ENCODE measurements at places on chromosomes 6 and 20. TPM values are rescaled to one million over a fixed set of nuclear protein-coding genes. Genes with fewer than 3 reads are reported as not detected.

HDGFL1 gene
- not detected for total RNA-seq

KIF25 gene
- total RNA-seq = not detected

RAET1E gene
- total RNA-seq = 0.55 TPM

GRCh38 chr6:20402092-20402341 is 338 bp downstream of the E2F3 start:
- no peak for DNase-seq

DNA sequence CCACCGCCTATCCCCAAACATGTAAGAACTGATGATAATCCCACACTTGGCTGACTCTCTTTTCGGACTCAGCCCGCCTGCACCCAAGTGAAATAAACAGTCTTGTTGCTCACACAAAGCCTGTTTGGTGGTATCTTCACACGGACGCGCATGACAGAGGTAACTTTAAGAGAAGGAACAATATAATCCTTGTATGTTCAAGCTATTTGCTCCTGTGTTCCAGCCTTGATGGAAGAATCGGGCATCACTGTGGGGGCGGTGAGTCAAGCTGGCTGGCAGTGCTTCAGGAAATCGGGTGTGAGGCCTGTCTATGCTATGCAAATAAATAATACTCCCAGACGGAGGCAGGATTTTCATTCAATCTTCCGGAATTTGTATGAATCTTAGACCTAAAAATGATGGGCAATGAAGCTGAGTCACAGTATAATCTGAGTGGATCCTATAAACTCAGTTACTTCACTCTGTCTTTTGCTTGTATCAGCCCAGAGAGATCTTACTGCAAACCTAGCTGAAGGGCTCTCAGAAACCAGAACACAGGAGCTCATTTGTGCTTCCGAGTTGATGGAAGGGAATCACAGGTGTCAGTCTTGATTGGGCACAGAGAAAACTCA is 45.2 kb upstream of the NT5E start:
- no peak for DNase-seq

DNA sequence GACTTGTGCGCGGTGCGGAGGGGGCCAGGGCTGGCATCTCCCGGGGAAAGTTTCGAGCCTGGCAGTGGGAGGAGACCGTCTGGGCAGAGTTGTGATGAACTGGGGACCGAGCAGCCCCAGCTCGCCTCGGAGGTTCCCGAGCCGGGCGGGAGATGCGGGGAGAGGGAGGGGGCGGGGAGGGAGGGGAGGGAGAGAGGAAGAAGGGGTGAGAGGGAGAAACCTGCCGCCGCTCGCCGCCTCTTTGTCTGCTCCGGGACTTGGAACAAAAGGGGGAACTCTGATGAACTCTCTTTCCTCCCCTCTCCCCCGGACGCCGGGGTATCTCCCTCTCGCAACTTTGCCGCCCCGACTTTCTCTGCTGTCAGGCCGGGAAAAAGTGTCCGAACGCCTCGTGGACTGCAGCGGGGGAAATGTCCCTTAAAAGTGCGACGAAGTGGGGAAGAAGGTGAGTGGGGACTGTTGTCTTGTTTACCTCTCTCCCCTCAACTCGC is 72.7 kb downstream of the SOX4 start:
- no peak for DNase-seq

GRCh38 chr6:53811082-53811481 is 16.3 kb downstream of the LRRC1 start:
- no peak for DNase-seq

DNA sequence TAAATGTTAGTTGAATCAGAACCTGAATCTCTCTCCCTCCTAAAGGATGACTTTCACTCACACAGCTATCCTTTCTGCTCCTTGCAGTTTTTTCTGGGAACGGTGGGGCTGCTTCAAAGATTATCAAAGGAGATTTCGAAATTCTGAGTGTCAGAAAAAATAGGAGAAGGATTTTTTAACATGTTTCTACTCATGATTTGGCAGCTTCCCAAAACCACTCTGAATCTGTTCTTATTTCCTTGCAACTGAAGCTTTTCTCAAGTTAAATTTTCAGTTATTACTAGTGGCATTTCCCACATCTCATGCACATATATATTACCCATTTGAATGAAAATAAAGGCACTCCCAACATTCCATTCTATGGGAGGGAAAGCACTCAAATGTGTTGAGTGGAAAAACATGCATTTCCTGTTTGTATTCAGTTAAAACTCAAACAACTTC is 123.6 kb downstream of the LCA5 start:
- no peak for DNase-seq

Measured in T-helper 17 cell (primary cell).